Osteocyte (in vitro differentiated cells): ENCODE measurements at places on chromosomes 1 and 21. TPM values are rescaled to one million over a fixed set of nuclear protein-coding genes. Genes with fewer than 3 reads are reported as not detected.

DNA sequence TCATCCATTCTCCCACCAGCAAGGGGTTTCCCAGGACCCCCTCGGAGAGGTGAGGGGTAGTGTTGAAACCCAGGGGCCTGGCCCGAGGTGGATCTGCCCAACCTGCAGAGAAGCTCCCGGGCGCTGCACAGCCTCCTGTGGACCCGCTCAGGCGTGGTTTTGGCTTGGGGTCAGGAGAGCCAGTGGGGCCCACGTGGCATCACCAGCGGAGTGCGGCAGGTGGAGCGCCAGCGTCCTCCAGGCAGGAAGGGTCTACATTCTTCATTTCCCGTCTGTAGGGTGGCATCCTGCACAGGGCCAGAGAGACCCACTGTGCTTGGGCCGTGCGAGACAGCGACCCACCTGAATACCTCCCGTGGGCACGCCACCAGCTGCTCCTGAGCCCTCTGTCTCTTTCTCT lies 135.2 kb downstream of the NPHP4 start:
- no peak for DNase-seq

DNA sequence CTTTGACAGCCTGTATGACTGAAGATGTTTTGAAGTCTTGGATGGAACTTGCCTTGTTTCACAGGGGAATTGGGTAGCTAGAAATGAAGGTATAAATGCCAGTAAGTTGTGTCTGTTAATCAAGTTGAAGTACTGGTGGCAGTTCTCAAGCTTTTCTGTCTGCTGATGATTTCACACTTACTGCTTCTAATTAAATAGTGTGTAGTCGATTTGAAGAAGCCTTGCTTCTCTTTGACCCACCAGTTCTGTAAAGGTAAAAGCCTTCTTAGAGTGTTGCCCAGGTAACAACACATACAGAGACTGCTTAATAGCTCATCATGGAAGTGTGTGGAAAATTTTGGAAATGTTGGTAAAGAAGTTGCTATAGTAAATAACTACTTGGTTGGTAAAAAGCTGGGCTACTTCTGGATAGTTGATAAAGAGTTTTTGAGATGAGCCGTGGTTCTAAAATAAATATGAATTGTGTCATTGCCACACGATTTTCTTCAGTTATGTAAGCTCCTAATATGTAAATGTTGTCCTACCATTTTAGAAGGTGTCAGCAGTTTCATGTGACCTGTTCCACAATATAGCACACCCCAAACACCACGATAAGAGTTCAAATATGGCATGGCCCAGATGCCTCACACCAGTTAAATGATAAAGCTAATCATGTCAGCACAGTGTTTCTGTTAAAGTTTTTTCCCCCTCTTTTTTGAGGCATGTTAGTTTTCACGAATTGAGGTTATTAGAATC lies 7.4 kb downstream of the RABGAP1L start:
- DNase-seq: no peak

- no peak for DNase-seq
Measured at GRCh38 chr1:67749844-67750690, 65.1 kb downstream of the GADD45A start.

DNA sequence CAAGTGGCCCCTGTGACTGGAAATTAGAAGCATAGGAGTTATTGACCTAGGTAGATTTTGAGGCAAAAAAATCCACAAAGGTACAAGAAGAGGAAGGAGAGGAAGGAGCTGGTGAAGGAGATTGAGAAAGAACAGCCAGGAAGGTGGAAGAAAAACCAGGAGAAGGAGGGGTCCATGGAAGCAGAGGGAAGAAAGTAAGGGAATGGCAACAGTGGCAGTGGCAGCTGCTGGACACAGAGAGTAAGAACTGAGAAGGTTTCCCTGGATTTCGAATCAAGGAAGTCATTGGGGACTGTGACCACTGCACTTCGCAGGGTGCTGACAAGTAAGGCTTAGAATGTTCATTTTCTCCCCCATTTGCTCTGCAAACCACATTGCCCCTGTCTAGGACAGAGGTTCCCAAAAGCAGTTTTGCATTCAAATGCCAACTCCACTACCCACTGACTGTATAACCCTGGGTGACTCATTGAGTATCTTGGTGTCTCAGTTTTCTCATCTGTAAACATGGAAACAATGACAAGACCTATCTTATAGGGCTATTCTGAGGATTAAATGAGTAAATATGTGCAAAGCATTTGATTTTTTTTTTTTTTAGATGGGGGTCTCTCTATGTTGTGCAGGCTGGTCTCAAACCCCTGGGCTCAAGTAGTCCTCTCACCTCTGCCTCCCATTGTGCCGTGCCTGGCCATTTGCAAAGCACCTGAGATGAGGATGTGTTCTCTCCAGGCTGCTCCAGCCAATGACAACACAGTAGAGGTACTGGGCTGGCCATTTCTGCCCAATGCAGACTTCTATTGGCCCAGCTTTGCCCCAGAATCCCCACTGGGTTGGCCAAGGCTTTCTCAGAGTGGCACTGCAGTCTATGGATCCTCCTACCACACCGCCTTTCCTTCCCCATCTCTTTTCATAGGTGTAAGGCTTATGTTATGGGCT lies 9.3 kb upstream of the CAPN2 start:
- DNase-seq: no peak

The FRRS1 gene
- 4.3 TPM in 2 replicates for total RNA-seq

The NASP gene
- total RNA-seq: 71.2 and 72.5 TPM in 2 replicates
